ENCODE measurements at places on chromosomes 6 and 20.

DNA sequence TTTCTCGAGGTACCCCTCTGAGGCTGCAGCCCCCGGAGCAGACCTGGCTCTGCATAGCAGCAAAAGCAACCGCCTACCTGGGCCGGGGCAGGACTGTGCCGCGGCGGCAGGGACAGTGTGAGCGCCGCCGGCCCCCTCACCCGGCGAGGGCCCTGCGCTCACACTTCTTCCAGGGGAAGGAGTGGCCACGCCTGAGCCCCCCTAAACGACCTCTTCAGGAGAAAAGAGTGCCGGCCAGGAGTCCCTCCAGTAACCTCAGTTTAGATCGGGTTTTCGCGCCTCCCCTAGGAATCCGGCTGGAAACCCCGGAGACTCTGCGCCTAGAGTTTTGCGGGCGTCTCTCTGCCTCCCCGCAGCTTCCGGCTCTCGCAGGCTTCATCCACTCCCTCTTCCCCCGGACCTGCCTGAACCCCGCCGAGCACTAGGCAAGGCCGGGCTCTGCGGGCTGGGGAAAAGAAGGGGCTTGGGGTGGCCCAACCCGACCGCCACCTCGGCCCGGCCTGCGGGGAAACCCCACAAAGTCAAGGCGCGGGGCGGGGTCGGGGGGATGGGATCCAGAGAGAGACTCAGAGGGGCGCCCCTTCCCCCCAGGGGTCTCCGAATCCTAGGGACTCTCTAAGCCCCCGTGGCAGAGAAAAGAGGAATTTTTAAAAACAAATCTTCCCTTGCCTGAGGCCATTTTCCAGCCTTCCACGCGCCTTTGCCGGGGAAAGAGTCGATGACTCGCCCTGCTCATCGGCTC, 558 bp downstream of the LINC00237 start:
- DNase-seq = no peak

- no peak for DNase-seq
These were observed 129.5 kb upstream of the SGK1 start for GRCh38 chr6:134447423-134447822.

GRCh38 chr6:13412639-13413465, 74.5 kb downstream of the GFOD1 start:
- DNase-seq = no peak

GRCh38 chr6:7165002-7165889, 57.5 kb downstream of the RREB1 start:
- no peak for DNase-seq

DNA sequence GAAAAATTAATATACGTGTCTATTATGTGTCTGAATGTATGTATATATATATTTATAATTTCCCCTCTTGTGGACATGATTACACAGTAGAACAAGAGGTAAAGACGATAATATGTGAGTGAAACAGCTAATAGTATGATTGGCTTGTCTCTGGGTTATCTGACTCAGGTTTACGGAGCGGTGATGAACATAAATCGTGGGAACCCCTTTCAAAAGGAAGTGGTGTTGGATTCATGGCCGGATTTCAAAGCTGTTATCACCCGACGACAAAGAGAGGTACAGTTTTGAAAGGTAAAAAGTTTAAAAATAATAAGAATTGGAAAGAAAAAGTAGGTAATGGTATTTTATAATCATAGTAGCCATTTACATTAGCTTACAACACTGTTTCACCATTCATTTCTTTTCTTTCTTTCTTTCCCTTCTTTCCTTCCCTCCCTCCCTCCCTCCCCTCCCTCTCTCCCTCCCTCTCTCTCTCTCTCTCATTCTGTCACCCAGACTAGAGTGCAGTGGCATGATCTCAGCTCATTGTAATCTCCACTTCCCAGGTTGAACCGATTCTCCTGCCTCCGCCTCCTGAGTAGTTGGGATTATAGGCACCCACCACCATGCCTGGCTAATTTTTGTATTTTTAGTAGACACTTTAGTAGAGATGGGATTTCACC, 15.9 kb downstream of the GLYATL3 start:
- no peak for DNase-seq

DNA sequence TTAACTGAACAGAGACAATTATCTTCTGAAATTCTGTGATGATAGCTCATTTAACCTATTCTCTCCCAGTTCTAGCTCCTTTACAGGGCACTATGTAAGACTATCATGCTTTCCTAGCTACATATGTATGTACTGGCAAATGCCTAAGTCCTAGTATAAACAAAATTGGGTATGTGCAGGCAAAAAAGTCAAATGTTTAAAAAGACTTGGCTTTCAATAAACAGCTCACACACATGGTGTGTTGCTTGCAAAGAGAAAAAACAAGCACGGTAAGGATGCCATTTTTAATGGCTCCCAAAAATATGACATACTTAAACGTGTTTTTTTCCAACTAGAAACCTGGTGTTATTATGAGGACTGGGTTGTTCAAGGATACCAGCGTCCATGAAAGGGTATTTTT, 44.8 kb downstream of the TOMM6 start:
- DNase-seq = no peak

- DNase-seq = no peak
These were observed 441.1 kb upstream of the JARID2 start for GRCh38 chr6:14804785-14805210.

DNA sequence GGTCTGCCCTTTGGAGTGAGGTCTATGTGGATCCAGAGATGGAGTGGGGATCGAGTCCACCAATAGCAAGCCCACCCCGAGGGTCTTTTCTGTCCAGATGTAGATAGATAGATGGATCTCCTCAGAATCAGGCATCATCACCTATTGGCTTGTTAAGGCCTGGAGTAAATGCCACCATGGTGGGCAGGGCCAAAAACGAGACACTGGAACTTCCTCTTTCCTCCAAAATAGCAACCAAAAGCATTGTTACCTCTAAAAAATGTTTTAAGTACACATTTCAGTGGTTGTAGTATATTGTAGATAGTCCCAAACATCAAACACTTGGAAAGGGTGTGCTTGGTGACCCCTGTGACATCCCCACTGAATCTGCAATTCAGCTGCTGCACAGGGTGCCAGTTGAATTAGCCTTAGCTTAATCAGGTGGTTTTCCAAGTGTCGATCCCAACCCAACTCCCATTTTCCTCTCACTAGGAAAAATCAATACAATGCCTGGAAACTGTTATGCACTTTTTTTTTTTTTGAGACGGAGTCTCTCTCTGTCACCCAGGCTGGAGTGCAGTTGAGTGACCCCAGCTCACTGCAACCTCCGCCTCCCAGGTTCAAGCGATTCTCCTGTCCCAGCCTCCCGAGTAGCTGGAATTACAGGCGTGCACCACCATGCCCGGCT, 35.0 kb upstream of the NELFCD start:
- DNase-seq = no peak

DNA sequence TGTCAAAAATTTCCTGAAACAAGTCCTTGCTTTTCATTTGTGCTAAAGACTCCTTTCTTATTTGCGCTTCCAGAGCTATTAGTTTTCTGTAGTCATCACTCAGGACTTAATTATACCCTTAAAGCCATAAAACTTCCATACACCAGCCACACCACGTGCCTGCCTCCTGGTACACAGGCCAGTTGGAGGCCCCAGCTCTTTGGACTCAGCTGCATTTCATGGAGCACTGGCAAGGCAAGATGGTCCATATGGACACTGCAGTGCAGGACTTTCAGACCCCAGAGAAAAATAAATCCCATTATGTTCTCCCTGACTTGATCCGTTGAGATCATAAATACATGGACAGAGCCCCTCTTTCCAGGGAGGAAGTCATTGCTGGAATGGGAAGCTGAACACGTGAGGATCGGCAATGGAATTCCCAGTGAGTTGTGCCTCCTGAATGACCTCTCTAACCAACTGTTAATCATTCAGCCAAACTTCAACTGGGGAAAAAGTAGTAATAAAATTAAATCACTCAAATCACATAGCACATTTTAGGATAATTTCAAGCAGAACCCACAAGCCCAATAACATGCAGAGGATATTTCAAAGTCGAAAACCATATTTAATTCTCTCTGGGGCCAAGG, 173.1 kb downstream of the HACE1 start:
- no peak for DNase-seq

DNA sequence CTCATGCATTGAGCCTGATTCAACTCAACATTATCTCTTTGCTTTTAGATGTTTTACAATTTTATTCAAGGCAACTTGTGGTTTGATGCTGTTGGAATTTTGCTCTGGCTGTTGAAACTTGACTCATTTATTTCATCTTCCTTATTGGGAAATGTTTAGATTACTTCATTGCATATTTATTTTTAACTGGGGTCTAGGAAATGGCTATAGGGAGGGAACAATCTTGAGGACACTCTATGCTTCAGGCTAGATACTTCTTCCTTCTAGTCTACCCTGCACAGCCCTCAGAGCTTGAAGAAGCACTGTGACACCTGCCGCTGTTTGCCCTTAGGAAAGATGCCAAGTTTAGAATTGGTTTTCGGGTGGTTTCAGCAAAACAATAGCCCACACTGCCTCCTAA, 183.4 kb downstream of the ADGRG6 start:
- DNase-seq = no peak

DNA sequence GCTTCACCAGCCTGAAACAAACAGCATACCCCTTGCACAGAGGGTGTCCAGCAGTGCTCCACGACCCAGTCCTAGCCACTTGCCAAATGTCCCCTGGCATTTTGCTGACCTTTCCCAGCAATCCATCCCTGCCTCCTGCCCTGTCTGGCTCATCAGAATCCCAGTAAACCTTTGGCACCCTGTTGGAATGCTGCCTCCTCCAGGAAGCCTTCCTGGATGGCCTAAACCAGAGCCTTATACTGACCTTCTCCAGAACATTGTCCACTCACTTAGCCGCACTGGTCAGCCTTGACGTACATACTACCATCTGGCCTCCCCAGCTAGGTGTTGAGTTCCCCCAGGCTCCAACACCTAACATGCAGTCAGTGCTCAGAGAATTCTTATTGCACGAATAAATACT, 2.0 kb upstream of the PACSIN1 start:
- DNase-seq = no peak

DNA sequence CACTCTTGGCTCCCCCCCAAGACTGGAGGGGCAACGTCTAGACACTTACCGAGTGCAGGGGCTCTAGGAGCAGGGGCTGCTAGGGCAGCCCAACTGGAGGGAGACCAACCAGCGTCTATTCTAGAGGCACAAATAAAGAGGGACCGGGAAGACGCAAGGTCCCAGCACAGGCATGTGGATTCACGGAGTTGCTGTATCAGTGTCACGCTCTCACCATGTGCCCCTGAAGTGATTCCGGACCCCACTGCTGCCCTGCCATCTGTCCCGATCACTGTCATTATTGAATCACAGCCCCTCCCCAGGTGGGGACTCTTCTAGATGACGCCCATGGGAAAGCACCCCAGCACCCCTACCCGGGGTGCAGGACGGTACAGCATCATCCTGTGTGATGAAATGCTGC, 54.2 kb downstream of the RAMACL start:
- no peak for DNase-seq

DNA sequence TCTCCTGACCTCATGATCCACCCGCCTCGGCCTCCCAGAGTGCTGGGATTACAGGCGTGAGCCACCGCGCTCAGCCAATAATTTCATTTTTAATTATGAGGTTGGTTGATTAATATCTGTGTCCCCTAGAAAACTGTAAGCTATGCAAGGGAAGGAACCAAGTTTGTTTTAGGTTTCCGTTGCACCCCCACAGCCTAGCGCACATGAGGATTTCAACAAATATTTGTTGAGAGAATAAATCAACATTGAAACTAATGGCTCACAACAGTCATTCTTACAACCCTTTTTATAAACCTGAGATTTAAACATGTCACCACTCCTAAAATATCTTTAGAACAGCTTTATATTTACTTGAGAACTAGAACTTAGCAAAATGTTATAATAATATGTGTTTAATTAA, 114.0 kb upstream of the CARMIL1 start:
- no peak for DNase-seq

DNA sequence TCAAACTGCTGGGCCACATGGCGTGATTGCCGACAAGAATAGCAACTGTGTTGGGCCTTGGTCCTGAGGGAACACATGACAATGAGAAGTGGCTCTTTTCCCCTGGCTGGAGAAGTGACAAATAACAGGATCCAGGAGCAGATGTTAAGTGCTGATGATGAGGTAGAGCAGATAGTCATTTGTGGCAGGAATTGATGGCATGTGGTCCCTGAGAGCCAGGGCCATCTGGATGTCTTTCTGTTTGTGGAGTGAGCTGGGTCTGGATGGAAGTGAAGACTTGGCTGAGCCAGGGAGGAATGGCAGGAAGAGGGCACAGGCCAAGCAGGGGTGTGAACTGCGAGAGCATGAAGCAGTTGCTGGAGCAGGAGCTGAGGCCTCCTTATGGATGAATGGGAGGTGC, 67.8 kb downstream of the SCAND1 start:
- DNase-seq = no peak

DNA sequence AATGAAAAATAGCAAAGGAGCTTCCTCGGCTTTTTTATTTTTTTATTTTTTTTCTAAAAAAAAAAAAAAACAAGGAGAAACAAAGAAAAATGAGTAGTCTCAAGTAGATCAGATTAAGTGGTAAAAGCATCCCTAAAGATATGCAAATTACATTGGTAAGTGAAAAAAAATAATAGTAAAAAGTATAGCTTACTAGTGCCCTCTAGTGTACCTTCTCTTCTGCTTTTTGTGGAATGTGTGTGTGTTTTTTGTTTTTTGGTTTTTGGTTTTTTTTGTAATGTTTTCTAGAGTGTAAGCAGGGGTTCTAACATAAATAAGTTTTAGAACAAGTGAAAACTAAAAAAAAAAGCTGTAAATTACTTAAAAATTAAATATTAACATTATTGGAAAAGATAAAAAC, 1062.0 kb downstream of the HACE1 start:
- no peak for DNase-seq

- no peak for DNase-seq
These were observed 328.5 kb downstream of the BTBD9 start for GRCh38 chr6:38311201-38311600.

DNA sequence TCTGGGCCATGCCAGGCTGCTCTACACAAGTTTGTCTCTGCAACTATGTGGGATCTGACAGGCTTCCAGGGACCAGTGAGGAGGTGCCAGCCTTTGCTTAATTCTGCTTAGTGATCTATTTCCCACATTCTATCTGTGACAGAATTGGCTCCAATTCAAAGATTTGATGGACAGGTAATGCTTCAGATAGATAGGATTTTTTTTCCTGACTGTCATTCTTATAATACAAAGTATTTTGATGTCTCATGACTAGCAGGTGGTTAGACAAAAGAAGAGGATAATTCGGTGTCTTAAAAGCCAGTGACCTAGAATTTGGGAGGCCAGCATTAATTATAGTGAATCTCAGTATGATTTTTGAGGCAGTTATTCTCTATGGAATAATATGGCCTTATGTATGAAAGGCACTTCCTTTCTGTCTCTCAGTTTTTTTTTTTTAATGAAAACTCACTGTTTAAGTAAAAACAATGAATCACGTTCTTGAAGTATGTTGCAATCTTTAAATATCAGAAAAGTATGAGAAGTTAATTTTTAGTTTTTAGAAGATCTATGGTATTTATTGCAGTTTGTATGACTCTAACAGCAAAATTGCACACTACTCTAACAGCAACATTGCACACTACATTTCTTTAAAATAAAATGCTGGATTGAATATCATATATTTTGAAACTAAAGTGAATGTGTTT, 43.7 kb downstream of the TMEM200A start:
- DNase-seq = no peak
